ENCODE measurements at places on chromosomes 13 and 19.

- no peak for DNase-seq
These were observed 494.6 kb downstream of the MYO16 start for GRCh38 chr13:109123971-109124370.

GRCh38 chr19:7533281-7533885 is 2.1 kb upstream of the PNPLA6 start:
- DNase-seq, result peak; percentile 81

DNA sequence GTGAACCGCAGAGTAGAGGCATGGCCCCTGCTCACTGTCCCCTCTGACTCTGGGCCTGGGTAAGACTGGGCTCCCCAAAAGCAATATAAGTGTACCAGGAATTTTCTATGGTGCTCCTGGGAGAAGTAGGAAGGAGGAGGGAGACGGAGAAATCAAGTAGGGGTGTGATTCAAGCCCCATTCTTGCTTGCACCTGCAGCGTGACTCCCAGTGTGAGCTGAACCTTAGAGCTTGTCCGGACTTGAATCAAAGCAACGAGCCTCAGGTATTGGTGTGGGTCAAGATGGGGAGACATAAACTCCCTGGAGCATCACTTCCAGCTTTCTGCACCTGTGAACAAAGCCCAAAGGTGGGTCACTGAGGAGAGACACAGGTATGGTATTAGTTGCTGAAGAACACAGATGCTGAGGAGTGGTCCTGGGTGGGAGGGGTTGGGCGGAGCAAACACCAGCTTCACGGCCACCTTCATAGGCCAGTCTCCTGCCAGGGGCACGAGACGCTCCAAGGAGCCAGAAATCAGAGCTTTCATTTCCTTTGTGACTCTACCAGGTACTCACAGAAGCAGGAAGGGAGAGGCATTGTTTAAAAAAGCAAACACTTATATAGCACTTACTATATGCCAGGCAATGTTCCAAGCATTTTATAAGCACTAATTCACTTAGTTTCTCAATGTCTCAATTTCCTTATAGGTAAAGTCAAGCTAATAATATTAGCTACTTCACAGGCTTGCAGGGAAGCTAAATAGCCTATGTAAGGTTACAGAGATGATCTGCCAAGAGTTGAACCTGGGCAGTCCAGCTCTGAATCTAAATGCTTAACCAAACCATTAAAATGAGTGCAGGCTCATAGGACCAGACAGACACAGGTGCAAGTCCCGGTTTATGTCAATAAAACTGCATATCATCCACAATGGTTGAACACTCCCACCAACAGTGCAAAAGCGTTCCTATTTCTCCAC is 775.3 kb downstream of the UQCRFS1 start:
- no peak for DNase-seq

GRCh38 chr19:41595258-41595889 is 19.4 kb downstream of the CEACAM21 start:
- peak; percentile 43 for DNase-seq

- DNase-seq, result peak; percentile 59
These were observed 109.5 kb downstream of the DCT start for GRCh38 chr13:94369972-94370436.

GRCh38 chr13:109785141-109785891 is 1.1 kb downstream of the IRS2 start:
- DNase-seq, result peak; percentile 44

DNA sequence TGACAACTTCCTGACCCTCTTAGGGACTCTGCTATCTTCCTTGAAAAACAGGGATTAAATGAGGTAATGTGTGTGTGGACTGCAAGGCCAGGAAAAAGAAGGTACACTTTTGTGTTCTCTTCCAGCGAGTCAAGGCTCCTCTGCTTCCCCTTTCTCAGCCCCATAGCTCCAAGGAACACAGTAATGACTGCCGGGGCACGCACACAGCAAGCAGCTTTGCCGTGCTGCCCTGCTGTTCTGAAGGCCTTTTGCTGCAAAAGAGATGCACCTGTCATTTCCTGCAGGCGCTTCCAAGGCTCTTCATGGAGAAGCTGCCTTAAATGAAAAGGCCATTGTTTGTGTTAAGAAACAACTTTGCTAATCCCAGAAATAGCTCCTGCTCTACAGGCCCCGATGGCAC is 84.6 kb downstream of the CYSLTR2 start:
- no peak for DNase-seq

- no peak for DNase-seq
These were observed 9.9 kb downstream of the ZIC5 start for GRCh38 chr13:99961636-99962035.

DNA sequence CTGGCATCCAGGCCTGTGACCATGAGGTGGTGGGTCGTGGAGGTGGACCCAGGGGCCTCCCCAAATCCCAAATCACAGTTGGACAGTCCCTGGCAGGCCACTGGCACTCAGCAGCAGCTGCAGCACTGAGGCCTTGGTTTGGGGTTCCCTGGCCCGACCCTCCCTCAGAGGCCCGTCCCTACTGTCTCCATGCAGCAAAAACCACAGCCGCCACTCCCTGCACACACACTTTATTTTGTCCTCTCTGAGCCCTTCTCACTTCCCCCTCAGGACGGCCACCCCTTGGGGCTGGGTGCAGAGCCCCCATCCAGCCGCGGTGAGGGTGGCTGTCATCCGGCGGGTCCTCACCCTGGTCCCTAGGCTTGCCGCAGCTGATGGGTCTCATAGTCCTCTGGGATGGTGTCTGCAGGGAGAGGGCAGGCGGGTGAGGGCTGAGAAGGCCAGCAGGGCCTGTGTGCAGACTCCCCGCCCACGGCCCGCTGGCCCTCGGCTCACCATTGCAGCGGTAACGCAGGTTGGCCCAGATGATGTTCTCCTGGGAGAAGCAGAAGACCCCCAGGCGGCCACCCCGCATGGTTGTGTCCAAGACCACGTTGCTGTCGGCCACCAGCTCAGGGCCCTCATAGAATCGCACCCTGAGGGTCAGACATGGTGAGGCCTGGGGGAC is 8.4 kb downstream of the COMP start:
- no peak for DNase-seq

DNA sequence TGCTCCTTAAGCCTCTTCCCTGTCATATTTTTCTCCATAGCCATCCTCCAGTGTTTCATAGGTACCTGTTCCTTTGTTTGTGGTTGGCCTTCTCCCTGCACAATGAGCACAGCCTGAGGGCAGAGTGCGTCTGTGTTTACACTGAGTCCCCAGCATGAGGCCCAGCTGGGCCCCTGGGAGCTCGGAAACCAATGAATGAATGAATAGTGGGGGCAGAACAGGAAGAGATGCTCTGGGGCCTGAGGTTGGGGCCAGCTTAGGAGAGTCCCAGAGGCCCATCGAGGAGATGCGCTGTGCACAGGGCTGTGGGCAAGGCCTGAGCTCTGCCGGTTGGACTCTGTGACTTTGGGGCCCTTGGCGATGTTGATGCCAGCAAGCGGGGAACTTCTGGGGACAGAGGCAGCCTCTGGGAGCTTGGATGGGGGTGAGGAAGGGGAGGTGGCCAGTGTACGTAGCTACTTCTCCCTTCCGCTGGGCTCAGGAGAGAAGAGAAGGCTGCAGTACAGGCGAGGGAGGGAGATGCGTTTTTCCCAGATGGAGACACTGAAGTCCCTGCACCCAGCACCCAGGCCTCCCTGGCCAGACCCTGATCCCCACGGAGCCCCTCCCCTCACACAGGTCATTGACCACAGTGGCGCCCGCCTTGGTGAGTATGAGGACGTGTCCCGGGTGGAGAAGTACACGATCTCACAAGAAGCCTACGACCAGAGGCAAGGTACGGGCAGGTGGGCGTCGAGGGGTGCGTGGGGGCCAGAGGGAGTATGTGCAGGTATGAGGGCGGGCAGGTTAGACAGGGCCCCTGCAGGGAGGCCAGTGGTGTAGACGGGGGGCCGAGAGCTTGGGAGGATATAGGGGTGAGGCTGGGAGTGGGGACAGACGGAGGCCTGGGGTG is 5.1 kb downstream of the TBCB start:
- no peak for DNase-seq

GRCh38 chr19:50658441-50659317 is 9.4 kb downstream of the C19orf81 start:
- DNase-seq, result peak; percentile 81

DNA sequence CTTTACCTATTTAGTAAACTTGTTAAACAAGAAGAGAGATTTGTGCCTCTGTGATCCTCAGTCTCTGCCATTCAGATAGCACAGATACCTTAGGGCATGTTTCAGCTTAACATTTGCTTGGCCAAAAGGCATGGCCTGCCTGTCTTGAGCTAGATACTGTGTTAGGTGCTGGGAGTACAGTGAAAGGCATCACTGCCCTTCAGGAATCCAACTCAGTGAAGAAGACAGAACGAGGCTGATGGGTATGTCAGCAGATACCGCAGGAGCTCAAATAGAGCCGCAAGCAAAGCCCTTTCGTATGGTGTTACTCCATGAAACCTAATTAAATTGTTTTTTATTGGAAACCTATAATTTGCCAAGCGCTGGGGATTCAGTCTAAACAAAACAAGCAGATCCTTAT is 12.9 kb downstream of the ZNF507 start:
- no peak for DNase-seq

- peak; percentile 86 for DNase-seq
These were observed at the start of gene ITM2B for GRCh38 chr13:48233046-48233888. Gene ITM2B (plus strand): TSS chr13:48233206. CDS start chr13:48233361, 155 bp downstream.

DNA sequence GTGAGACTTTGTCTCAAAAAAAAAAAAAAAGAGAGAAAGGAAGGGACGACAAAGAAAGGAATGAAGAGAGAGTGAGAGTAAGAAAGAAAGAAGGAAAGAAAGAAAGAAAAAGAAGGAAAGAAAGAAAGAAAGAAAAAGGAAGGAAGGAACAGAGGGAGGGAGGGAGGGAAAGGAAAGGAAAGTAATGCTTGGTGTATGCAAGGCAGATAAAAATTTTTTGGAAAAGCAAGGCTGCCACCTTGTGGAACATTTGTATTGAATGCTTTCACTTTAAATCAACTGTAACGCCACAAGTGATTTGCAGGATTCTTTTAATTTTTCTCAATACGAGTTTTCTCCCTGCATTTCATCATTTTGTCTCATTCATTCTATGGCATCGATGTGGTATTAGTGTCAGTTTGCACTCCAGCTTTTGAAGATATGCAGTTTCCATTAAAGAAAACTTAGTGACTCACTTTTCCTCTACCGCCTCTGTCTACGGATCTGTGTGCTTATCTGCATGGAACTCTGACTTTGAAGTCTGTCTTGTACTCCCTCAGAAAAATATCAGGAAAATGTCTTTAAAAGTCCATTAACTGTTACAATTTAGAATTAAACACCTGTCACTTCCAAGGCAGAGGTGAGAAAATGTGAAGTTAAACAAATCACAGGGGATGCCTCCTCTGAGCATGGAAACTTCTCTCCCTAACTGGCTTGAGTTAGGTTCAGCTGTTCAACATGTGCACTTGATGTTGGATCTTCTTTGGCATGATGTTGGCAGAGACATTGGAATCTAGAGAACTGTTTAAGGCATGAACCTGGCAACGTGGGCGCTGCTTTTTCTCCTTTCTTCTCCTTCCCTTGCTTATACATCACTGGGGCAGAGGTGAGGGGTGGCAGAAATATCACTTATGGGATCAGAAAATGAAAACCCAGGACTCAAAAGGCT is 20.0 kb upstream of the ZDHHC20 start:
- peak; percentile 45 for DNase-seq

DNA sequence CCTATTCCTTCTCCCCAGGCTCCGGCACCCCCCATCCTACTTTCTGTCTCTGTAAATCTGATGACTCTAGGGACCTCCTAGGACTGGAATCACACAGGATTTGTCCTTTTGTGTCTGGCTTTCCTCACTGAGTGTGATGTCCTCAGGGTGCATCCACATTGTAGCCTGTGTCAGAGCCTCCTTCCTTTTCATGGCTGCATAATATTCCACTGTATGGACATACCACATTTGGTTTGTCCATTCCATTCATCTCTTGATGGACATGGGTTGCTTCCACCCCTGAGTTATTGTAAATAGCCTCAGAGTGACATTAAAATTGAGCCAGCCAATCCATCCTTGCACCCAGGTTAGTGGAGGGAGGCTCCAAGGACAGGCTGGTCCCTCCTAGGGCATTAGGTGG is 22.8 kb upstream of the NMRK2 start:
- DNase-seq, result no peak

DNA sequence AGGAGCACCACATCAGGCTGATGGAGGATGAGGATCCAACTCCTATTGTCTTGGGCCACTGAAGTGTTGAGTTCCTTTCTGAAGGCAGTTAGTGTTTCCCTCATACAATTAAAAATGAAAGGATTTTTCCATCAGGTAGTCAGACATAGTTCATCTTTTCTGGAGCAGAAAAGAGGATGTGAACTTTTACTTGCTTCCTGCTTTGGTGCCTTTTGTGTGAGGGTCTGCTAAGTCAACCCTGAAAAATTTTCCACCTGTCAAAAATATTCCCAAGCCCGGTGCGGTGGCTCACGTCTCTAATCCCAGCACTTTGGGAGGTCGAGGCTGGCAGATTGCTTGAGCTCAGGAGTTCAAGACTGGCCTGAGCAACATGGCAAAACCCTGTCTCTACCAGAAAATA is 43.9 kb downstream of the RGCC start:
- no peak for DNase-seq

DNA sequence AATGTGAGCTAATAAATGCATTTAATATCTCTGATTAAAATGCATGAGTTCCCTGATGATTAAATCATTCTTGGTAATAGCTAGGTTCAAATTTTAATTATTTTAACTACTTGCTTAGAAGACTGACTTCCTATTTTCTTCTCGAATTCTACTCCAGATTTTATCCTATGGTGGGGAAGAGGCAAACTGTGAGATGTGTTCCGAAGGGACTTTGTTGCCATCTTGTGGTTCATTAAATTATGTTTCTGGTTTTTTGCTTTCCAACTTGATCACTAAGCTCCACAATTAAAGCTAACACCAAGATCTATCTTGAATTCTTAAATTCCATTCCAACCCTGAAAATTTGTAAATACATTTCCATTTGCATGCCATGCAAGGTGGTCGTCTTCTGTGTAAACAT is 538.4 kb upstream of the PCDH20 start:
- DNase-seq, result no peak

- no peak for DNase-seq
These were observed 10.8 kb downstream of the ADGRE2 start for GRCh38 chr19:14767466-14767971.

GRCh38 chr19:4441994-4442818 is 15.4 kb downstream of the UBXN6 start:
- no peak for DNase-seq

GRCh38 chr13:85638265-85638664 is 161.0 kb downstream of the SLITRK6 start:
- DNase-seq, result no peak

DNA sequence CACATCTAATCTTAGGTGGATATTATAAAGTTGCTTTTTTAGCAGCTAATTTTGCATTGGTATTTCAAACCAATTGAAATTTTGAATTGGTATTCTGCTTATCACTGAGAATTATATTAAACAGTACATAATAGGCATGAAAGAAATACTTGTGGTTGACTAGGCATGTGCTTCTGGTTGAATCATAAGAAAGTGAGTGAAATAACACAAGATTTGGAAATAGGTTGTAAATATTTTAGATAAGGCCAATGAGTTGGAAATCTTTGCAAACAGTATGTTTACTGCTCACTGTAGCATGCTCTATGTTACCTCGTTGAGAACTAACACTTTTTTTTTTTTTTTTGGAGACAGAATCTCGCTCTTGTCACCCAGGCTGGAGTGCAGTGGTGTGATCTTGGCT is 66.8 kb upstream of the RFC3 start:
- no peak for DNase-seq
